Activated T-helper 17 cell treated with anti-CD3 and anti-CD28 coated beads, Interleukin-2, amount 50 U/mL, for 72 hours (primary cell): ENCODE measurements at places on chromosomes 1 and 21.

- peak; percentile 40 for ATAC-seq
Measured at GRCh38 chr1:24972221-24972914, 42.3 kb upstream of the RUNX3 start.

DNA sequence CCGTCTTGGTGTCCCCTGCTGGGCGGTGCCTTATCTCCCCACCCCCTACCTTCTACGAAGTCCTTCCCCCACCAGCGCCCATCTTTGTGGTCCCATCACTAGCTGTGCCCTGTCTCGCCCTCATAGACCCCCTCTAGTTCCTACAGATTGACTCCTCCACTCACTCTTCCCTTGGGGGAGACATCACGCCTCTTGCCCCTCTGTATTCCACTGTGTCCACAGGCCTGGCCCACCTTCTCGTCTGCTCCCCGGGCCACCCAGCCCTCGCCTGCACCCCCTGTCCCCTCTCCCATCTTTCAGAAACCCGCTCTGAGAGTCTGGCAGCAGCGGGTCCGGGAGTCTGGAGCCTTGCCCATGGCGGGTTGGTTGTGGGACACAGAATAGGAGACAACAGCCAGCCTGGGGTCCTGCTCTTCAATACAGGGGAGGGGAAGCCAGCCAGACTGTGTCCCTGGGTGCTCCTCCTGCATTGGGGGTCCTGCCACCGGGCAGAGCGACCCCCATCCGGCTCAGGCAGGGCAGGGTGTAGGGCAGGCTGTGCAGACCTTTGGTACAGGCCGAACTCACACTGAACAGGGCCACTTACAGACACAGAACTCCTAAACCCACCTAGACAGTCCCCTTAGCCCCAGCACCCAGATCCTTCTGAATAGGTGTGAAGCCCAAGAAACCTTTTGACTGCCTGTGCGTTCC is 1.1 kb downstream of the RNF187 start:
- no peak for ATAC-seq

DNA sequence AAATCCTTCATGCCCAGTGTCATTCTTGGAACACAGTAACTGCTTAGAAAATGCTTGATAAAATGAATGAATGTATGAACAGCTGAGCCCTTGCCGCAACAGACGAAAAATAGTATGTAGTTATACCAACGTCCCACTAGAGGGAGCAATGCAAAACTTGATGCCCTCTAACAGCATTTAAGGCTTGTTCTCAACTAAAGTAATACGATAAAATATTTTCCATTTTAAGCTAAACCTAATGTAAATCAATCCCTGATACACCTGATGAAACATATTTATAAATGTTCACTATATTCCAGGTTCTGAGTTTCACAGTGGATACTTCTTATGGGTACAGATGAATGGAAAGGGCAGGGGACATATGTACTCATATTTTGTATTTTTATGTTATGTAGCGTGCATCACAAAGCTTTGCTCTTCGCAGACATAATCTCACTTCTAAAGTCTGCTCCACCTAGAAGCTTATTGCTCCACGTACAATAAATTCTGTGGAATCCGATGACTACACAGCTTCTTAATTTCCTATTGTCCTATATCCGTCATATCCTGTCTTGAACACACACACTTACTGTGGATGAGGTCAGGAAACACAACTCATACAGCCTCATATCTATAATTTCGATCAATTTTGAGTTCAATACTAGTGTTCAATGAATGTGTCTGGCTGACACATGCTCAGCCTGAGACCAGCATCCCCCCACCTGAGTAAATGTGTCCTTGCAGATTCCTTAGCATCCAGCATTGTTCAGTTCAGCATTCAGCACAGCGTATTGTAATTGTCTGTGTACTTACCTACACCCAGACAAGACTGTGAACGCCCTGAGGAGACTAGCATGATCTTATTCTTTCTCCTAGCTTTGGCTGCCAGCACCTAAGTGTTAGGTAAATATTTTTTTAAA is 4.4 kb upstream of the UTP25 start:
- peak; percentile 36 for ATAC-seq

DNA sequence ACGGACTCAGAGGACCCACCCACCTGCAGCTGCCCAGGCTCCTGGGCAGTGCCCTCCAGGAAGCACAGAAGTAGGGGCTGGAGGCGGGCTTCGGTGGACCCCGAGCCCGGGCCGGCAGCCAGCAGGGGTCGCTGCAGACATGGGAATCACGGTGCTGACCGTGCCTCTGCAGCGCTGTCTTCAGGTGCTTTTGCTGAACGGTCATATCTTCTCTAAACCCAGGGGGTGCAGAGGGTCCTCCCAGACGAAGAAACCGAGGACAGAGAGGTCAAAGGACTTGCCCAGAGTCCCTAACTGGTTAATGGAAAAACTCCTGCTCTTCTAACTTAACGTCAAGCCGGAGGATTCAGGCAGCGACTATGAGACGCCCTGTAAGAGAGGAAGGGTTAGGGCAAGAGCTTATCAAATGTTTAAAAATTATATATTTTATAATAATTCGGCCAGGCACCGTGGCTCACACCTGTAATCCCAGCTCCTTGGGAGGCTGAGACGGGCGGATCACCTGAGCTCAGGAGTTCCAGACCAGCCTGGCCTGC is 21.5 kb upstream of the LEFTY2 start:
- ATAC-seq = peak; percentile 83

DNA sequence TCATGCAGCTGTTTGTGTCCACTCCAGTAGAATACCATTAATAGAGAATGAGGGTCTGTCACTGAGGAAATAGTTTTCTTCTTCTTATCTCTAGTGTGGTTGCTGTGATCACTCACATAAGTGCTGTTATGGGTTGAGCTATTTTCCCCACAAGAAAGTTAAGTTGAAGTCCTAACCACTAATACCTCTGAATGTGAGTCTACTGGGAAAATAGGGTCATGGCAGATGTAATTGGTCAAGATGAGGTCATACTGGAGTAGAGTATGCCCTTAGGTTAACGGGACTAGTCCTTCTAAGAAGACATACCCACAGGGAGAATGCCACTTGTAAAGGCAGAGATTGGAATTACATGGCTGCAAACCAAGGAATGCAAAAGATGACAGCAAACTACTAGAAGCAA is 70.5 kb upstream of the COL24A1 start:
- ATAC-seq = no peak

- peak; percentile 1 for ATAC-seq
Measured at GRCh38 chr1:172357753-172358385, 62.6 kb upstream of the C1orf105 start.

DNA sequence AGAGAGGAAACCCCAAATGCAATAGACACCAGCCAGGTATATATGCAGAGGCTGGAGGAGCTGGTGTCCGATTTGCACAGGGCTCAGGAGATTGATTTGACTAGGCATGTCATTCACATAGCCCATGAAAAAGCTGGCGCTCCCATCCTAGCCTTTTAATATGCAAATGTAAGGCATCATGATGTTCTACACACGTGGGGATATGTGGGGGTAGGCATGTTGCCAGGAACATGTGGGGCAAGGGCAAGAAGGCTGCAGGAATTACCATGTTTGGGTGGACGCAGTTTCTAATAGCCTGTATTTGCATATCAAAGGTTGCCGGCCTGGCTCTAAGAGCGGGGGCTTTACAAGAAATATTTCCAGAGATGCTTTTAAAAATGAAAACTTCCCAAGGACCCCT is 11.7 kb upstream of the SH3GLB1 start:
- no peak for ATAC-seq

DNA sequence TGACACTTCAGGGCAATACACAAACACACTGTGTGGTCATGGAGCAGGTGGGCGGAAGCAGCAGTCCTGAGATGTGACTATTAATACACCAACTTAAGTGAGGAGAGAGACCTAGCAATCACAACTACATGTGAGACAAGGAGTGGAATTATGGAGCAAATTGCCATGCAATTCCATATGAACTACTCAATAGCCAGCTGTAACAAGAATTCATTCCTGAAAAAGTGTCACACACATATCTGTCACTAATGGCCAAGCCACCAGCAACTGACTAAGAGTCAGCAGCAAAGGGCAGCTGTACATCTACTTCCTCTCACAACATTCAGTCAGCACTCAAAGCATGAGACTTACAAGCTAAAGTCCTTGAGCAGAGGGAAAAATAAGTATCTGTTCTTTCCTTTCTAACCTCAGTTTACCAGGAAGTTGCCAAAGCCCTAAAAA is 46.2 kb downstream of the GPR3 start:
- ATAC-seq = peak; percentile 40

DNA sequence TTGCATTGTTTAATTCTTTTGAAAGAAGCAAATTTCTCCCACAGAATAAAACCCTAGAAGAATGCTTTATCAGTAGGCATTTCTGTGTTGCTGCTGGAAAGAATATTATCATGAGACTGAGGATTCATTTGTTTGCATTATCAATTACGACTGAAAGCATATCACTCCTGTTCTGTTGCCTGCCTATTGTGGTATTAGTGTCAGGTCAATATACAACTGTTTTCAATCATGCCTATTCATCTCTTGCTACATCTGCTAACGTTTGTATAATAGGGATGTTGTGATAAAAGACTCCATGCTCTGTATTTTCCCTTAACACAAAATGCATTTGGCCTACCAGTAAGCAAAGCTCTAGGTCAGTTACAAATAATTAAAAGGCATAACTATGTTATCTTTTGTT is 221.5 kb downstream of the PTPRC start:
- no peak for ATAC-seq

DNA sequence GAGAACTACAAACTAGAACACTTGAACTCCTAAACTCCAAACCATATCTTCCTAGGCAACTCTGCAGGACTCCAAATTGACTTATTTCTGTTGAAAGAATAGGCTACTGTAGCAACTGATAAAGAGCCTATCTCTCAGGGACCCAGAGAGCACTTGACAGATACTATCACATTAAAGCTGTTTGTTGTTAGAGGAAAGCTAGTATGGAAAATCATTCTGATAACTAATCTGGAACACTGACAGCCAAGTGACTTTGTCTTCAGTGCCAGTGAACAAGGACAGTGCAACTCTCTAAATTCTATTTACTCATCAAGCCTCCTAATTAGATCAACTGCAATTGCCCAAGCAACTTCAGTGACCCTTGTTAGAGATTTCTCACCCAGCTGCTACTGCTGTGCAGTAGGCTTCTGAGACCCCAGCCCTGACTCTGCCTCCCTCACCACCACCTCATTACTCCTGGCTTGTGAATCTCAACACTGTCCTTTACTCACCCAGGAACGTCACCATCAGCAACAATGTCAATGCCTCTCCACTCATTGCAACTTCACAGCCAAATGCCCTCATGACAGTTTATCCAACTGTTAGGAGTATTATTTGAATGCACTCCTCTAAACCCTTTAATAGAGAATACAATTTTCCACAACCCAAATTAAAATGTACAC is 7.4 kb upstream of the RGS13 start:
- no peak for ATAC-seq

- no peak for ATAC-seq
Measured at GRCh38 chr1:23485002-23485332, 988 bp upstream of the ASAP3 start.

DNA sequence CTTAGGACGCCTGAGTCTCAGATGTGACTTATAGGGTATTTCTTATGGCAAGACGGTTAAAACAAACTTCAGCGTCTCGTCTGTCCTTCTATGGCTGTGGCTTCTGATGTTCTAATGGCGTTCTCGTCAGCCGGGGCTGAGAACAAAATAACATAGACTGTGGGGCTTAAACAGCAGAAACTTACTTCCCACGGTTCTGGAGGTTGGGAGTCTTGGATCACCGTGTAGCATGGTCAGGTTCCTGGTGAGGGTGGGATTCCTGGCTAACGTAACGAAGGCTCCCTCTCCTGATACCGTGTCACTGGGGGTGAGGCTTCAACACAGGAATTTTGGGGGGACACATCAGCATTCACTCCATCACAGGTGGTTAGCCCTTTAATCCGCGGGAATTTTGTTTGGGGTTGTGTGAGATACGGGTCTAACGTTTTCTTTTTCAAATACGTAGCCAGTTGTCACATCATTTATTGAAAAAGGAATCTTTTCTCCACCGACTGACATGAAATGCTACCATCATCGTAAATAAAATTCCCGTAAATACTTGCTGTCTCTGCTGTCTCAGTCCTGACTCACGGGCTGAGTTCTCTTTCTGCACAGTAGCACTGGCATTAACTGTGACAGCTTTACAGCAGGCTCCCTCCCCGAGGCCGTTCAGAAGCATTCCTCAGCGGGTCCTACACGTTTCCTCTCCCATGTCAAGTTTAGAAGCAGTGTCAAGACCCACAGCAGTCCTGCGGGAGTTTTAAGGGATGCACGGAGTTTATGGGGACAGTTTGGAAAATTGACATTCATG is 8.1 kb upstream of the POFUT2 start:
- no peak for ATAC-seq

DNA sequence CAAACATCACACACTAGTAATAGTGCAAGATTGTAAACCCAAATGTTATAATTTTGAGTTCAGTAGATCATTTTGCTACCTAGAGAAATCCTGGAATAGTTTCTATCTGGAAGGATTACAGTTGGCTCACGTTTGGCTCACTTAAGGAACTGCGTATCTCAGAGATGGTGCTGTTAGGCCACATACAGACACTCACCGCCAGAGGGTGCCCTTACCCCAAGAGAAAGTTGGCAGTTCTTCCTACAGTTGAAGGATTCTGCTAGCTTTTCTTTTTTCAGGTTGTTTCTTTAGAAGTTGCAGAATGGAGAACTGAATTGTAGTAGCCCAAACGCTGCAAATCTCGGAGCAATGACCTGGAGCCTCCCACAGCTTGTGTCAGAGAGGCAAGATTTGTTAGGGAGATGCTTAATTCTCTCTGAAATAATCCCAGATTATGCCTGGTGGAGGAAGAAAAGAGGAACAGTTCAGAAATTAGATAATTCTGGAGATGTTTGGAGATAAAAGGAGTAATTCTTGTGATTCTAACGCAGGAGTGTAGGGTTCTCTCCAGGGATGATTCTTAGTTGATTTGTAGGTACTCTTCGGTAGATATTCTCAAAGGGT is 87.9 kb upstream of the PAPPA2 start:
- ATAC-seq = no peak
